ENCODE measurements at places on chromosomes 3 and 15.

DNA sequence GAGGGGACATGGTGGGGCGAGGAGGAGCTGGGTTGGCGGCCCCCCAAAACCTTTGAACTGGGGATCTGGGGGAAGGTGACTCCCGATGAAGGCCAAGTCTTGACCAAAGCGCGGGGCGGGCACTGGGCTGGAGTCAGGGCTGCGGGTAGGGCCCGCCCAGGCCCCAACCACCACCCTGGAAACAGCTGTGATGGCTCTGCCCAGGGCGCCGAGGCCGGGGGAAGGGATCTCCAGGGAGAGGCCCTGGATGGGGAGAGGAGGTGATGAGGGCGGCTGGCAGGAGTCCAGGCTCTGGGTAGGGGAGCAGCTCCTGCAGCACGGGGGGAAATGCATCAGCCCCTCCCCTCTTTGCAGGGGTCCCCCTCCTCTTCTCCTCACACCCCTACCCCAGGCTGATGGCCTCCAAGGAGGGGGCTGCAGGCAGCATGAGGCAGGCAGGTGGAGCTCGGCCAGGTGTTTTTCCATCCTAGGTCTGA, 5.9 kb upstream of the C15orf39 start:
- DNase-seq: no peak

DNA sequence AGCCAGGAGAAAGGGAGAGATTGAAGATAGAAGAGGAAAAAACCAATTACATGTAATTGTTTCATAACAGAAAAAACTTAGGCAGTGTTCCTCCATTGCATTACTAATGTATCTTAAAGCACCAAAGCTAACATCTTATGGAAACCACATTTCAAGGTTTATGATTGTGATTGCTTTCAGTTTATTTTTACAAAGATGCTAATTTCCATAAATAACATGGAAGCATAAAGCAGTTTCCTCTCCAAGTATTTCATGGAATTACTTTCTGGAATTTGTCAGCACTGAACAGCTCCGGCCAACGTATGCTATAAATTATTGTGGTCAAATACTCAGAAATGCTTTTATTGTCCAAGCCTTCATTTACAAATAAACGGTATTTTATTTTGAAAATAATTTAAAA, 11.6 kb downstream of the ADAMTSL3 start:
- no peak for DNase-seq

DNA sequence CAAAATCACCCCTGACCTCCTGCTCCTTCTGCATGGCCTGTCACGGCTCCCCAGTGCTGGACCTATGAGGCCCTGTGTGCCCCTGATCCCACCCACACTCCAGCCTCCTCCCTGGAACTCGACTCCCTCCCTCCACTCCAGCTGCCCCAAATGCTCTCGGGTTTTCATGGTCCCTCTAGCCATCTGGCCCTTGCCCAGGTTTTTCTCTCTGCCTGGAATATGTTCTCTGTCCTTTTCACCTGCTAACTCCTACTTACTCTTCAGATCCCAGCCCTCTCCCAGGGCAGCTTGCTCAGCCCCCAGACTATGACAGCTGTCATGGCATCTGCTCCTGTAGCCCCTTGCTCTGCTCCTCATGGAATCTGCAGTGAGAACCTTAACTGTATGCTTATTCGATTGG, 30.3 kb downstream of the DUSP7 start:
- DNase-seq: no peak

GRCh38 chr15:63195569-63196015, 6.2 kb downstream of the RAB8B start:
- no peak for DNase-seq

- DNase-seq: no peak
Observed at GRCh38 chr3:158640646-158641045, 3.7 kb upstream of the GFM1 start.

DNA sequence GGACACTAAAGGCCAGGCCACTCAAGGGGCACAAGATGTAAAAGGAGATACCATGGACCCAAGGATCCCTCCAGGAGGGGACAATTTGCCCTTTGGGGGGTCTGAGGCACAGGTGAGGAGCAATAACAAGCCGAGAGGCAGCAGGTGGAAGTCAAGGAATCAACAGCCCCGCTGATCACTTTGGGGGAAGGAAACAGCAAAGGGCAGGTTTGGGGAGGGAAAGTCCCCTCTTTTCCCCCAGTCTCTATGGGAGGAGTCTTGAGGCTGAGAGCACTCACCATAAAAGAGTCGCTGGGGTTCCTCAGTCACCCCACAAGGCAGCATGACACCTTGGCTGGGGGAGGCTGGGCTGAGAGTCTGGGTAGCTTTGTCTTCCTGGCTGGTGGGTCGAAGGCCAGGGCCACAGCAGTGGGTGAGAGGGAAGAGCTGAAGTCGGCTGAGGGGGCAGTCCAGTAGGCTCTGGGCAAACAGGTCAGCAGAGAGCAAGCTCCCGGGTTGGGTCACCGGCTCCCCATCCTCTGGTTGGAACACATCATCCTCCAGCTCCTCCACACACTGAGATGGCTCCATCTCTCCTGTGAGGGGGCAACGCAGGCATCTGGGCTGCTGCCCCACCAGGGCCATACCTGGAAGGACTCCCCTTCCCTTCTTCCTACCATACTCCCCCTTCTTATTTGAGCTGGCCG, 3.0 kb downstream of the BMF start:
- DNase-seq: no peak

GRCh38 chr15:55250392-55250791, 39.2 kb downstream of the RAB27A start:
- DNase-seq: no peak

GRCh38 chr3:194482196-194482593, 4.6 kb downstream of the ATP13A3 start:
- DNase-seq: no peak

DNA sequence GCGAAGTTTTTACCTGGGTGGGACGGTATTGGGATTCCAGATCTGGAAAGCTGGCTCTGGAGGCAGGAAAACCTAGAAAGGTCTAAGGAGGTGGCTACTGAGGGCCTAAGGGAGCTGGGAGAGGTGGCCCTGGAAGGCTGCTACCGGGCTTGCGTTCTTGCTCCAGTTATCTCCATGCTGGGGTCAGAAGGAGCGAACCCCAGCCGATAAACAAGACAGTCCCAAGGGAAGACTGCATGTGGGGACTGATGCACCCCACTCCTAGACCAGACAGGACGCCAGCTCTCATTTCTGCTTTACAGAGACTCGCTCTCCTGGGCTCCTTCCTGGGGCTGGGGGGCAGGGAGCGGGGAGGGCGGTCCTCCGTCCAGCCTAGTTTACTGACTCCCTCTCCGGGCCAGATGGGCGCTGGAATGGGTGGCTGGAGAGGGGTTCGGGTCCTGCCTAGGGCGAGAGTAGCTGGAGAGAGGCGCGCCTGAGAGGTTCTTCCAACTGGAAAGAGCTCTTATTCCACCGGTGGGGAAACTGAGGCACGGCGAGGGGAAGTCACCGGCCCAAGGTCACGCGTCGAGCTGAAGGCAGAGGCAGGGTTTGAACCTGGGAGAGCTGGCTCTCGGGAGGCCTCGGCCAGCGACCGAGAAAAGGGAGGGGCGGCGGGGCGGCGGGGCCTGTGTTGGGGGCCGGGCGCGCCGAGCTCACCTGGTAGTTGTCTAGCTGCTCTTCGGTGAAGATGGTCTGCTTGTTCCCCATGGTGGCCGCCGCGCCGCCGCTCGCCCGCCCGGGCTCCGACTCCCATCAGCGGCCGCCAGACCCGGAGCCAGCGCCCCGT, 565 bp downstream of the CIB2 start:
- DNase-seq: no peak

DNA sequence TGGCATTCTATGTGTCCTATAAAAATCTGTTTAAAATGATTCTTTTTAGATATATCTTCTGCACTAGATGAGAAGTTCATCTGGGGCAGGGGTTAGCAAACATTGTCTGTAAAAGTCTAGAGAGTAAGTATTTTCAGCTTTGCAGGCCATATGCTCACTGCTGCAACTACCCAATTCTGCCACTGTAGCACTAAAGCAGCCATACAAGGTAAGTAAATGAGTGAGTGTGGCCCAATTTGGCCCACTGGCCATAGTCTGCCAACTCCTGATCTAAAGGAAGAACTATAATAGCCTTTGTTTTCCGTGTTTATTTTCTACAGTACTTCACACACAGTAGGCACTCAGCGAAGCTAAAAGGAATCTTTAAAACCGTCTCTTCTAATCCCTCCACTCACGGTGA, 42.3 kb downstream of the DLG1 start:
- DNase-seq: no peak
